ENCODE measurements at places on chromosomes 4 and X.

GRCh38 chrX:47649271-47649670, 1.1 kb downstream of the ELK1 start:
- H3K27ac ChIP-seq = peak overlapping the region; percentile 88
- H3K4me3 ChIP-seq = peak overlapping the region; percentile 91
- H3K4me1 ChIP-seq = peaks cover 36% of the 10 kb centered on the region
- peaks cover 8% of the 10 kb centered on the region for H3K36me3 ChIP-seq
- no peaks in the 10 kb centered on the region for H3K27me3 ChIP-seq
- DNase-seq = no peak

DNA sequence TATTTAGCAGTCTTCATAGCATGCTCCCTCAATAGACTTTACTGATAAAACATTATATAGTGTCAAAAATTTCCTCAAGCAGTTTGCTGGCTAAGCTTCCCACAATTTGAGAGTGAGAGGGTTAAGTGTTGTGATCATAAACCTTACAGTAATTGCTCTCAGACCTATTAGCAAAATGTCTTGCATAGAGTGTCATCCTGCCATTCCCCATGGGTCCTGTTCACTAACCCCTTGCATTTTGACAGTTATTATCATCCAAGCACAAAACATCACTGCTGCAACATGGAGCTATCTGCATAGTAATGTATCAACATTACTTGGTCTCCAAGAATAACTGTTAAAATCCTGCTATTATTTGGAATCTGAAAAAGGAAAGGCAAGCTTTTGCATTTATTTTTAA, 196.1 kb upstream of the GK2 start:
- DNase-seq = no peak
- H3K36me3 ChIP-seq = no peaks in the 10 kb centered on the region
- no peak overlapping the region for H3K27ac ChIP-seq
- no peaks in the 10 kb centered on the region for H3K27me3 ChIP-seq
- H3K4me1 ChIP-seq = no peaks in the 10 kb centered on the region

- H3K27me3 ChIP-seq = no peaks in the 10 kb centered on the region
- H3K4me3 ChIP-seq = no peak overlapping the region
- H3K36me3 ChIP-seq = no peaks in the 10 kb centered on the region
- DNase-seq = no peak
Observed at GRCh38 chrX:107467271-107467670, 17.8 kb downstream of the FRMPD3 start.

- no peak overlapping the region for H3K27ac ChIP-seq
- DNase-seq = no peak
- peaks cover 6% of the 10 kb centered on the region for H3K27me3 ChIP-seq
- no peaks in the 10 kb centered on the region for H3K4me1 ChIP-seq
- no peak overlapping the region for H3K4me3 ChIP-seq
- no peaks in the 10 kb centered on the region for H3K36me3 ChIP-seq
Observed at GRCh38 chrX:133495464-133496391, 80.4 kb upstream of the GPC4 start.

DNA sequence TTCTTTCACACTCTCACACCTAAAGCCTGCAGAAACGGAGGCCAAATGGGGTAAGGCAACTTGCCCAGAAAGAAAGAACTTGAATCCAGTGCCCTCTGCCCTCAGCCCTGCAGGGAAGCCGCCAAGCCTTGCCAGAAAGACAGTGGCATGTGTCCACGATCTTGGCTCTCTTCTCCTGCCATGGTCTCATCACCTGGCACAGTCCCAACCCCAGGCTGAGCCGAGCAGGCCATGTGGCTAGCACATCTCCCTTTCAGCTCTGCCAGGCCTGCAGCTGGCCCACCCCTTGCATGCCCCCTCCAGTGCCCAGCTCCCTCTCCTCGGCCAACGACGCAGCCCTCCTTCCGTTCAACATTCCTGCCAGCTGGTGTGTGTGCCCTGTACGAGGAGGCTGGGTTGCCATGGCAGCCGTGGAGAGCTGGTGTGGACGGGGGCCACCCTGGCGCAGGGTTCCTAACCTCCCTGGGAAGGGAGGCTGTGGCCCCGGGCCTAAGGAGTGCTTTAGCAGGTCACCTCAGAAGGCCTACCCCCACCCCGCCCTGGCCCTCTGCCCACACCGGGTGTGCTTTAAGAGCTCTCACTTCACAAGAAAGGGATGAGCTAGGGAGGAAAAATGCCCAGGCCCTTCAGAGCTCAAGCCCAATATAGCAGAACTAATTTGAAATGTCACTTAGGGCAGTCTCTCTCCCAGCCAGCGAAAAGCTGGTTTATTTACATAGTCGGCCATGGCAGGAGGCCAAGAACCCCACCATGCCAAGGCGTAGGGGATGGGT, 73.0 kb upstream of the PJA1 start:
- DNase-seq = no peak
- H3K4me1 ChIP-seq = no peaks in the 10 kb centered on the region
- peaks cover 17% of the 10 kb centered on the region for H3K27me3 ChIP-seq
- no peak overlapping the region for H3K4me3 ChIP-seq

DNA sequence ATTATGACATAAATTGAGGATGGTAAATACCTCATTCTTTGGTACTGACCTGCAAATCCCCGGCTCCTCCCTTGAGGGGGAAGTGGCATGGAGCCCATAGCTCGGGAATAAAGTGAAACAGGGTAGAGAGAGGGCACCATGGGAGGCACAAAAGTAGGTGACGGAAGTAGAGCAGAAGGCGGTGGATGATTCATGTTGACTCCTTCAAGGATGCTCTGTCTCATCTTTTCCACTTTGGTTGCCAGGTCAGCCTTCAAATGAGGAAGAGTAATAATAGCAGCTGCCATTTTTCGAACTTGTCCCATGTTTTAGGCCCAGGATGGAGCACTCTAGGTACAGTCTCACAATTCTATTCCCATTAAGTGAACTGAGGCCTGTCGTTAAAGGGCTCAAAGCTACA, 41.4 kb upstream of the PHF8 start:
- no peaks in the 10 kb centered on the region for H3K36me3 ChIP-seq
- no peaks in the 10 kb centered on the region for H3K4me1 ChIP-seq
- no peak overlapping the region for H3K27ac ChIP-seq
- DNase-seq = no peak

- no peak for DNase-seq
- peaks cover 9% of the 10 kb centered on the region for H3K27me3 ChIP-seq
- H3K36me3 ChIP-seq = no peaks in the 10 kb centered on the region
- H3K27ac ChIP-seq = no peak overlapping the region
Observed at GRCh38 chrX:10794203-10794630, 173.8 kb upstream of the MID1 start.

- no peaks in the 10 kb centered on the region for H3K36me3 ChIP-seq
- H3K4me3 ChIP-seq = no peak overlapping the region
- H3K27ac ChIP-seq = no peak overlapping the region
Observed at GRCh38 chr4:74056858-74057562, 18.5 kb upstream of the CXCL3 start.

- H3K27ac ChIP-seq = no peak overlapping the region
- no peak overlapping the region for H3K4me3 ChIP-seq
- H3K27me3 ChIP-seq = no peaks in the 10 kb centered on the region
- no peak for DNase-seq
- H3K36me3 ChIP-seq = peaks cover 6% of the 10 kb centered on the region
Observed at GRCh38 chr4:38056011-38056685, 96.0 kb downstream of the PTTG2 start.

DNA sequence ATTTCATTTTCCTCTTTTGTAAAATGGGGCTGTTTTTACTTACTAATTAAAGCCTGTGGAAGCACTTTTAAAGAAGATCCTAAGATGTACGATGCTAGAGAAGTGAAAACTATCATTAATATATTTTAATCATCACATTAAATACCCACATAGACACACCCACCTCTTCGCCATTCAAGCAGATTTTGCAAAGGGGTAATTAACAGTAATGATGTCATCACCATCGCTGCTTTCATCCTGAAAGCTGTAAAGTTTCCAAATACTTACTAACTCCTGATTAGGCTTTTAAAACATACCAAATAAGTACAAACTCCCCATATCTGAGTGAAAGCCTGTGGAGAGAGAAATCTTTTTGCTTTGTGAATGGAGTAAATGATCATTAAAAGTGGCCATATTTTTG, 17.6 kb upstream of the NYX start:
- H3K4me1 ChIP-seq = no peaks in the 10 kb centered on the region
- H3K27me3 ChIP-seq = no peaks in the 10 kb centered on the region
- no peak for DNase-seq
- no peak overlapping the region for H3K4me3 ChIP-seq

- H3K27ac ChIP-seq = peak overlapping the region; percentile 65
- no peaks in the 10 kb centered on the region for H3K36me3 ChIP-seq
- H3K4me3 ChIP-seq = peak overlapping the region; percentile 86
- peaks cover 10% of the 10 kb centered on the region for H3K4me1 ChIP-seq
- no peak for DNase-seq
Observed at GRCh38 chrX:70432936-70433847, 10.1 kb downstream of the GDPD2 start.

DNA sequence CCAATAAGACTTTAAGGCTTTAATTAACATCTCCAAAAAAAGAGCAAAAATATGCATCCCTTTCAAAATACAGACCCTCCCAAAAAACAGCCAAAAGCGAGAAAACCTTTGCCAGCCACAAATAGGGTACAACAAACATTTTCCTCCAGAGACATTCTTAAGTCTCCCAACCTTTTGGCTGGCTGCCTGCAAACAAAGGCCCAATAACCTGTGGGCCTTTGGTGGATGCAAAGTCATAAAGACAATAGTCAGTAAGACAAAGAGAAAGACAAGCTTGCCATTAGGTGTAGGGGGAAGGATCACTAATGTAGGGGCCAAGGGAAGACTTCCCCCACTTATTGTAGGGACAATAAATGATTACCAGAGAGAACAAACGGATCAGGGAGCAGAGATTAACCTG, 215.5 kb upstream of the ZFP42 start:
- H3K4me1 ChIP-seq = no peaks in the 10 kb centered on the region
- H3K4me3 ChIP-seq = no peak overlapping the region
- no peak overlapping the region for H3K27ac ChIP-seq
- no peaks in the 10 kb centered on the region for H3K27me3 ChIP-seq
- peaks cover 12% of the 10 kb centered on the region for H3K36me3 ChIP-seq

- DNase-seq = no peak
- no peaks in the 10 kb centered on the region for H3K4me1 ChIP-seq
- H3K36me3 ChIP-seq = no peaks in the 10 kb centered on the region
- H3K27me3 ChIP-seq = no peaks in the 10 kb centered on the region
- H3K27ac ChIP-seq = no peak overlapping the region
Observed at GRCh38 chr4:85475631-85476233, 782 bp downstream of the ARHGAP24 start.
